ENCODE measurements at places on chromosomes 1 and 21. TPM values are rescaled to one million over a fixed set of nuclear protein-coding genes. Genes with fewer than 3 reads are reported as not detected.

GRCh38 chr1:14654554-14654953 is 56.1 kb downstream of the KAZN start:
- no peak for DNase-seq

DNA sequence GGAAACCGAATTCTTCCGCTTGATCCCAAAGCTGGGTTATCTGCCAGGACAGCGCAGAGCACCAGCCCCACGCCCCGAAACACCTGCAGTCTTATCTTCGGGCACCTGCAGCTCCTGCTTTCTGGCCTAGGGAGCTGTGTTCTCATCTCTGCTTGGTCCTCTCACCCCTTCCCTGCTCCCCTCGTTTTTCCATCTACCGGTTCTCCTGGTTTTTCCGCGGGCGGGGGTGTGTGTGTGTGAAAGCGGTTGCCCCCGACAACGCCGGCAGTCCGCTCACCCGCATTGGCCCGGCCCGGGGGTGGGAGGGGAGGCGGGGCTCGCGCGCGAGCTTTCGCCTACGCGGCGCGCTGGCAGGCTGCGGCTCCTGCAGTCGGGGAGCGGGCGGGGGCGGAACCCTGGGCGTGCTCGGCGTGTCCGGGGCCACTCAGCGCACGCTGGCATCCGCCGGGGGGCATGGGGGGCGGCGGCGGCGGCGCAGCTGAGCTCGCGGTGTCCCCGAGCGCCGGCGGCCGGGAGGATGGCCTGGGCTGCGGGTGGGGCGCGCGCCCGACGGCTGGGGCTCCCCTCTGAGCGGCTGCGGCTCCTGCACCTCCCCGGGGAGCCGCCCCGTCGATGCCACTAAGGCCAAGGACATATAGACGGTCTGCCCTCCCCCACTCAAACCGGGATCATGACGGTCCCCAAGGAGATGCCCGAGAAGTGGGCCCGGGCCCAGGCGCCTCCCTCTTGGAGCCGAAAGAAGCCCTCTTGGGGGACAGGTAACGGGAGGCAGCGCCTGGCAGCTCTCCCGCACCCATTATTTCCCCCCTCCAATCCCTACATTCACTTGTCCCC is 3.2 kb downstream of the ATP8B2 start:
- peak; percentile 87 for DNase-seq

- DNase-seq, result peak; percentile 37
Observed at GRCh38 chr1:221439008-221439746, 302.7 kb downstream of the DUSP10 start.

GRCh38 chr1:106080608-106081325 is 975.7 kb upstream of the PRMT6 start:
- DNase-seq, result no peak

KCNJ10 gene
- total RNA-seq, result not detected

- no peak for DNase-seq
Observed at GRCh38 chr1:39174390-39175081, 30.0 kb upstream of the MACF1 start.

DNA sequence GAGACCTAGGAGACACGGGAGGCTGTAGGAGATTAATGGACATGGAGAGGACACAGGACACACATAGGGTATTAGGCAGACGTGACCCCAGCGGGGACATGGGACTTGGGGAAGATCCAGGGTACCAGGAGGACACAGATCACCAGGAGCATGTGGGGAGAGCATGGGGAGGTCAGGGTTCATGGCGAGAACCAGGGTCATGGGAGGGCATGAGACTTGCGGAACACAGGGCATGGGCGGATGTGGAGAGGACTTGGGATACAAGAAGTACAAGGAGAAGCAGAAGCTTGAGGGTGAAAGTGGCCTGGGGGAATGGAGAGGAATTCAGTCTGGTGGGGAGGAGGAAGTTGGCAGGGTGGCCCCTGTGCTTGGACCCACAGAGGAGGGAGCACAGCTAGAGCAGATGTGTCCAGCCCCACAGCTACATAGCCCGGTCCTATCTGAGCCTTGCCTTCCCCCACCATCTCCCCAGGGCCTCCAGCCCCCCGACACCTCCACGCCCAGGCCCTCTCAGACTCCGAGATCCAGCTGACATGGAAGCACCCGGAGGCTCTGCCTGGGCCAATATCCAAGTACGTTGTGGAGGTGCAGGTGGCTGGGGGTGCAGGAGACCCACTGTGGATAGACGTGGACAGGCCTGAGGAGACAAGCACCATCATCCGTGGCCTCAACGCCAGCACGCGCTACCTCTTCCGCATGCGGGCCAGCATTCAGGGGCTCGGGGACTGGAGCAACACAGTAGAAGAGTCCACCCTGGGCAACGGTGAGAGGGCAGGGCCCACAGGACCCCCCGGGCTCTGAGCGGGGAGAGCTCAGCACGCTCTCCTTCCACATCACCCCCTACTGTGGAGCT is 12.1 kb downstream of the TIE1 start:
- DNase-seq, result no peak

EPHA2 gene
- total RNA-seq, result not detected

DNA sequence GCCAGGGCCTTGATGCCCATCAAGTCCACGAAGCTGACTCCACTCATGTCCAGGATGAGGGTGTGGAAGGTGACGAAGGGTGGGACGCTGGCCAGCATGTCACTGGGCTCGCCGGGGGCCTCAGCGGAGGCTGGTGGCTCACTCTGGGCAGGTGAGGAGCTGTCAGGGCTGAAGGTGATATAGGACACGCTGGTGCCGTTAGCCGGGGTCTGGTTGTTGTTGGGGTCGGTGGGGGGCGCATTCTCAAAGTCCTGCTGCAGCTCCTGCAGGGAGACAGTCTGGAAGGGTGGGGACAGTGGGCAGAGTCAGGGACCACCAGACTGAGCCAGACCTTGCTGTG is 21.7 kb downstream of the SLC26A9 start:
- DNase-seq, result no peak

- DNase-seq, result no peak
Observed at GRCh38 chr1:225820522-225821120, 10.7 kb downstream of the EPHX1 start.

AVPR1B gene
- not detected for total RNA-seq

DNA sequence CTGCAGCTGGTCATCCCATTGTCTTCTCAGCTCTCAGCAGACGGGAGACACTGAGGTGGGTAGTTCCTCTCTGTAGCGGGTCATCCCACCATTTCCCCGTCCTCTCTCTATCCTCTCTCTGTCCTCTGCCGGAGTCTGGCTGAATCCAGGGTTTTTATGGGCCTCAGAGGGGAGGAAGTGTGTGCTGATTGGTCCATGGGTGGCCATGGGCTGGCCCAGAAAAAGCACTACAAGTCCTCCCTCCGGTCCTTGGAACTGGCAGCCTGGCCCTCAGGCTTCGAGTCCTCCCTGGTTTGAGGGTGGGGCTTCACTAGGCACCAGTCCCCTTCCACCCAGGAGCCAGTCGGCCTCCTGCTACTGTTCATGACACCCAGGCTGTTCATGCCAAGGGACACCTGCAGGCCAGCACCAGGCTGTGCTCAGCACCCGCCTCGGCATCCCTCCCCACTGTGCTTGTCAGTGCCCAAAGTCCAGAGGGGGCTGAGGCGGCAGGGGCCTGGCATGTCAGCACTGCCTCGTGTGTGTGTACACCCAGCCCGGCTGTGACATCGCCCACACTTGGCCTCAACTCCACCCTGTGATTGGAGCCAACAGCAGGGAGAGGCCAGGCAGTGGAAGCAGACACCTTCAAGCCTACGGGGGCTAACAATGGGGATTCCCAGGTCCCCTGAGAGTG is 23.0 kb upstream of the LRRC8C start:
- no peak for DNase-seq

- DNase-seq, result no peak
Observed at GRCh38 chr21:45470087-45470515, 65.1 kb downstream of the COL18A1 start.

GRCh38 chr1:151822404-151822803 is 9.2 kb downstream of the RORC start:
- DNase-seq, result no peak

DNA sequence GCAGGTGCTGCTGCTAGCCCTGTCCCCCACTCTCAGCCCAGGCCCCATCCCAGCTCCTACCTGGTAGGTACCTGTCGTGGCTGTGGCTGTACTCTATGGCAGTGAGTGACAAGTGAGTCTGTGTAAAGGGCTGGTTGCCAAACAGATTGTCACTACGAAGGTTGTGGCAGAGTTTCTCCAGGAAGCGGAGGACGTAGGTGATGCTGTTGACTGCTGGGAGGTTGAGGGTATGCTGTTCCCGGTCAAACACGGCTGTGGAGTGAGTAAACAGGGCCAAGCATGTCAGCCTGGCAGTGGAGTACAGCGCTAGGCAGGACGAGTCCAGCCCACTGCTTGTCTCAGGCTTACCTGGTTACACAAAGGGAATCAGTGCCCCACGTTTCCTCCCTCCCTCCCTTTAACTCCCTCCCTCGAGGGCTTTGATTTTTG is 24.8 kb upstream of the SLFNL1 start:
- DNase-seq, result no peak

- DNase-seq, result no peak
Observed at GRCh38 chr1:83883979-83884378, 115.0 kb downstream of the TTLL7 start.

DNA sequence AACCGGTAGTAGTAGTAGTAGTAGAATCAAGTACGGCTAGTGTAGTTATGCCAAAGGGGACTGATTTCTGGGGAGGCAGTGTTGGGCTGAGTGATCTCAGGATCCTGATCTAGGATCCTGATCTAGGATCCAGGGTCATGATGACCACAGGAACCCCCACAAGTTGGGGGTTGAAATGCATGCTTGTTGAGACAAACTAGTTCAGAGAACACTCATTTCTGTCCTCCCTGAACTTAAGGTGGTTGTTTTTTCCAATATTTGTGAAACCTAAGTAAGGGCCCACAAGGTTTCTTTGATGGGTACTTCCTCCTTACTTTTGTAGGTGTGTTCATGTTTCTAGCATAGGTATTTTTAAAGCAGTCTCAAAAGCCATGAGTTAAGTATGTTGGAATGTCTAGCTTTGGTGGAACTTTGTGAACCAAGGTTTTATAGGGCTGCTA is 33.9 kb upstream of the PDC start:
- no peak for DNase-seq

CRYBG2 gene
- 2.9 TPM for total RNA-seq

CBR3 gene
- 3.1 TPM for total RNA-seq

DNA sequence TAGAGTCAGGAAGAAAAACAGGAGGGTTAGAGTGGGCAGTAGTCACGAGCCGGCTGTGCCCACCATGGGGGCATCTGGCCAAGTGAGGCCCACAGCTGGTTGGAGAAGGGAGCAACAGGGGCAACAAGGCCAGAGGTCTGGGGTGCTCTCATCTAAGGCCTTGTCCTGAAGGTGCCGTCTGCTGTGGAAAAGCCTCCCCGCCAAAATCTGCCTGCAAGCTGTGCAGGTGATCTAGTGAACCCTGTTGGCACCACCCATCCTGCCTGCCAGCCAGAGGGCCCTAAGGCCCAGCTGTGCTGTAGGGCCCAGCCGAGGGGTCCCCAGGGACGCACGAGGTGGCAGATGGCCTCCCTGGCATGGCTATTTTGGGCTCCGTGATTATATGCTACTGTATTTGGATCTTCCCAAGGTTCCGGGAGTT is 51.3 kb downstream of the LGR6 start:
- no peak for DNase-seq

- no peak for DNase-seq
Observed at GRCh38 chr1:68136187-68136586, 85.8 kb upstream of the DIRAS3 start.

DNA sequence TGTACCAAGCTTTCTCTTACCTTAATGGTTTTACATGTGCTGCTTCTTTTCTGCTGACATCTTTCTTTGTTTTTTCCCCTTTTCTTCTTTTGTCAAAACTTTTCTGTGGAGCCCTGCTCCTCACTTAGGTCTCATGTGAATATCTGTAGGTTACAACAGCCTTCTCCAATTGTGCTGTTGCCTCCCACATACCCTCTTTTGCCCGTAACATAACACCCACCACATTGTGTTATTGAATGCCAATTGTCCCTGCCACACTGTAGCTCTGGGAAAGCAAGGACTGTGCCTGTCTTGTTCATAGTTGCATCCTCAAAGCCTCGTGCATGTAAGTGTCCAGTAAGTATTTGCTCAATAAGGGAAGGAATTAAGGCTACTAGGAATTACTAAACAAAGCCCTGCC is 46.3 kb upstream of the AKT3 start:
- no peak for DNase-seq

DNA sequence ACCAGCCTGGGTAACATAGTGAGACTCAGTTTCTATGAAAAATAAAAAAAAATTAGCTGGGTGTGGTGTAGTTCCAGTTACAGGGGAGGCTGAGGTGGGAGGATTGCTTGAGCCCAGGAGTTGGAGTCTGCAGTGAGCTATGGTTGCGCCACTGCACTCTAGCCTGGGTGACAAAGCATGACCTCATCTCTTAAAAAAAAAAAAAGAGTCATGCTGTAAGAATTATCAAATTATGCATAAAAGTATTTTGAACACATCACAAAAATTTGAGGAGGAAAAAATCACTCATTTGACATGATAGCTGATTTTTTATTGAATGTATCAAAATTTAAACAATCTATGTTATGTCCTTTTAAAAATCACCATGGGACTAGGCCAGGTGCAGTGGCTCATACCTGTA is 17.8 kb downstream of the CCDC30 start:
- DNase-seq, result no peak

IVL gene
- total RNA-seq, result not detected

DNA sequence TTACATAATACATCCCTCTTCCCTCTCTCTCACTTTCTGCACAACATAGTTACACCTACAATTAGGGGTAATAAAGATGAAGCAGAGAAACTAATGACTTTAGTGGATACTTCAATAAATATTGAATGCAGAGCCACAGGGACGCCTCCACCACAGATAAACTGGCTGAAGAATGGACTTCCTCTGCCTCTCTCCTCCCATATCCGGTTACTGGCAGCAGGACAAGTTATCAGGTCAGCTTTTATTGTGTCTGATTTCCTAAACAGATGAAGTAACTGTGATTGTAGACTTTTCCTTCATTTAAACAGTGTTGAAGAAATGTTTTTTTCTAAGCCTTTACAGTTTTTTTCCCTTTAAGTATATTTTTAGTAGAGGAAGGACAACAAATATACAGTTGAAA is 281.6 kb downstream of the TPR start:
- no peak for DNase-seq

DNA sequence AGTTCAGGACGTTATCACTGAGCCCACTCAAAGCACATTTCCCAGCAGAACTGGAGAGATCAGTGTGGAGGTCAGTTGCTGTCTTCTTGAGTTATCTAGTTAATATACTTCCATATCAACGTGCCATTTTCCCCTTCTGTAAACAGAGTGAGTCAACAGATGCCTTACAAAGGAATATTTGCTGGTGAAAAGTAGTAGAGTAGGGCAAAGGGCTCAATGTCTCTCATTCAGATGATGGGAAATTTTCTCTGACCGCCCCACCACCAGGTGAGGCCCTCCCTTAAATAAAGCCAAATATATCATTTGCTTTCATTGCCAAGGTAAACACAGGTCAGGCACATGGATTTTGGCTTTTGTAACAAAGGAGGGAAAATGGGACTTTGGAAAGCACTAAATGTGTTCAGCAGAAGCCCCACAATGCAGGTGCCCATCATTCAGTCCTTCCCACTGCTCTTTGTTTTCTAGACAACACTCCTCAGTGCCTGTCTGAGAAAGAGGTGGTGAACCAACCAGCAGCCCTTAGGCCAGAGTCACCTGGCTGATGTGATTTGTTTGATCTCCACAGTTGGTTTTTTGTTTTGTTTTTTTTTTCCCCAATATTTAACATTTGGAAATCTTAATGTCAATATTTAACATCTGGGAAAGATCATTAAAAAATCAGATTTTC is 40.5 kb upstream of the SAMD13 start:
- DNase-seq, result no peak

PTPRU gene
- total RNA-seq, result not detected

DCAF8 gene
- 178 TPM for total RNA-seq

SEMA6C gene
- 11.3 TPM for total RNA-seq

DNALI1 gene
- total RNA-seq, result not detected

- DNase-seq, result no peak
Observed at GRCh38 chr1:2019571-2020309, 595 bp downstream of the GABRD start.

GRCh38 chr1:26361605-26362122 is 7.7 kb upstream of the CRYBG2 start:
- no peak for DNase-seq

Measured in T-helper 17 cell (primary cell).